ENCODE measurements at places on chromosomes 1 and 21.
A peak's percentile ranks its signal among the peaks of the same experiment; 100 is the strongest.

DNA sequence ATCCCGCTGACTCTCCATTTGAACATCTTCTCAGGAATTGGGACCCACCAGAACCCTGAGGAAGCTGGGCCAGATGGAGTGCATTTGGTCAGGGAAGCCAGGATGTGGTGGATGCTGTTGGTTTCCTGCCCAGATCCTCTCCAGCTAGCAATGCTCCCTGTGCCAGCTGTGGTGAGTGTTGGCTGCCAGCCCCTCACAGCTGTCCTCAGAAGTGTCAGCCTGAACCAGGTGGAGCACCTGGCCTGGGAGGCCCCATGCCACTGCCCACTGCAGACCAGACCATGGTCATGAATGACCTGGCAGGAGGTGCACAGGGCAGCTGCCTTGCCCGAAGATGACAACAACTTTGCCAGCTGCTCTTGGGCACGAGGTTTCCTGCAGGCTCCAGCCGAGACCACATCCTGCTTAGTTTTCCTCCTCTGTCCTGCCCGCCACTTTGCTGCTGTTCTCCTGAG lies 54.4 kb downstream of the PRSS38 start:
- DNase-seq = no peak

GRCh38 chr1:207331354-207332313 lies 10.2 kb downstream of the CD55 start:
- DNase-seq = no peak

GRCh38 chr1:68100571-68100970 lies 50.1 kb upstream of the DIRAS3 start:
- no peak for DNase-seq

DNA sequence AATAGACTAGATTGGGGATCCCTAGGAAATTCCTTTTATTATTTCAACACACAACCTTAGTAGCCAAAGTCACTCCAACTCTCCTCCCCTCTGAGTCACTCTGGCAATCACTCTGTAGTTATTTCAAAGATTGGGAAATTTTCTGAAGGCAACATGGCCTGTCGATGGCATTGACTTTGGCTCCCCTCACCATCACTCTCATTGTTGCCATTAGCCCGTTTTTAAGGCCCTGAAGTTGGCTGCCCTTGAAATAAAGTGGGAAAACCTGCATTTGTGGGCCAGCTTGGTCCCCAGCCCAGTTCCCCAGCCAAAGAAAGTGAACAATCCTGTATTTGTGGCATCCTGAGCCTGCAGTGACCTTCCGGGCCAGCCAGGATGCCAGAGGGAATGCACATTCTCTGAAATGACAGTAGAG lies 52.5 kb downstream of the CDC7 start:
- no peak for DNase-seq

- DNase-seq = no peak
Observed at GRCh38 chr1:91731815-91732214, 154.1 kb downstream of the TGFBR3 start.

DNA sequence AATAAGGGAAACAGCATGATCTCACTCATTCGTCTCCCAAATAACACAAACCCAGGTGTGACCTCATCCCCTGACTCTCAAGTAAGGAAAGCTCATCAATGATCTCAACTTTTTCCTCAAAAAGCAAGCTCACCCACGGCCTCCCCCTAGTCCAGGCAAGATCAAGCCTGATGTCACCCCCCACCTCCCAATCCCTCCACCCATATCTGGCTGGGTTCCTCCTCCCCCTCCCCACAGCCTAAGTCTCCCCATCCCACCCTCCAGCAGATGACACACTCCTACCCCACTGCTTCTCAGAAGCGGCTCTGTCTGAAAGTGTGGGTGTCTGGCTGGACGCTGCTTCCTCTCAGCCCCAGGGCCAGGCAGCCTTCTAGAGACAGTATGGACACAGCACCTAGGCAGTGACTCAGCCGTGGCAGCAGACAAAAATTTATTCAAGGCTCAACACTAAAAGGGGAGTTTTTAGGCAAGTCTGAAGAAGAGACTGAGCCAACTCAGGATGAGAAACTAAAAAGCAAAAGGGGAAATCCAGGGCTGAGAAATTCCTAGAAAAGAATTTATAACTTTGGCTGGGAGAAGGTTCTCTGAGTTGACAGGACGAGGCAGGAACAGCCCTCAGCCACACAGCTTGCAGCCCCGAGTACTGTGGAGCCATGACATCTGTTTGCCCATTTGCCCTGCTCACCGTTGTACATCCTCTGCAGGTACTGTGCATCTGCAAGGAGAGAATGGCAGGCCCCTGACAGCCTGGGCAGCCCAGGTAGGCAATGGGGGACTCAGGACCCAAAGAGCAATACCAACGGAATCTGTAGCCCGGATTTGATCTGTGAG lies 81.6 kb upstream of the LRRC8D start:
- DNase-seq = no peak

DNA sequence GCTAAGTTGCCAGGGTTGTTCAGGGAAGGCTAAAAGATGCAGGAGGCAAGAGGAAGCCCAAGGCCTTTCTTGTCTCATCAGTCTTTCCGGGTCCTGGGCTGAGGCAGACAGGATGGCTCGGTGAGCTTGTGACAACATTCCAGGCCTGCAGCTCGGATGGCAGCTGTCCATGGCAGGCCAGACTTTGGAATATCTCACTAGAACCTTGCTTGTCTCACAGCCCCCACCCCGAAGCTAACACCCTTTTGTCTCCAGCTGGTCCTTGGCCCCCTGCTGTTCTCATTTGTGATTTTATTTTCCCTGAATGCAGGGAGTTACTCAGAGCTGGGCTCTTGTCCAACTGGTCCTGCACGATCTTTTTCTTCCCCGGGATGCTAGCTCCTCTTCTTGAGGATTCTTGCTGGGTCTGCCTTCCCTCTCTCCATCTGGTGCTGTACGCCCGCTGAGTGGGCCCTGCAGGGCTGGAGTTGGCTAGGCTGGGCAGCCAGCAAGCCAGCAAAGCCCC lies 477.2 kb upstream of the CAMK1G start:
- peak; percentile 67 for DNase-seq

- no peak for DNase-seq
Observed at GRCh38 chr1:52416811-52417210, 12.4 kb downstream of the PRPF38A start.

DNA sequence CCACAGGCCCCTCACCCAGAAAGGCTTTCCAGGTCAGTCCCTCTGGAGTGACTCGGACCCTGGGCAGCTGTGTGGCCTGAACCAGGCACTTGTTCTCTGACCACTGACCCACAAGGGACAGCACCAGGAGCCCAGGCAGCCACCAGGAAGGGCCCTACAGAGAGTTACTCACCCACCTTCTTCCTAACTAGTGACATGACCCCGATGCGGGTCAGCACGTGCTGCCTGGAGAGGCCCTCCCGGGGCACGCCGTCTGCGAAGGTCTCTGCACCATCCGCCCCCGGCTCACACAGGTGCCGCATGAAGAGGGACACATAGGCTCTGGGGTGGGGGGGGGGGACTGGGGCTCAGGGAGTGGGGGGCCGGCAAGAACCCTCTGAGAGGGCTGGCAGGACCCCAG lies 55.8 kb downstream of the CHD5 start:
- DNase-seq = no peak

GRCh38 chr1:14506471-14507255 lies 91.8 kb upstream of the KAZN start:
- no peak for DNase-seq

GRCh38 chr1:18511874-18512150 lies 31.1 kb downstream of the KLHDC7A start:
- DNase-seq = no peak

- DNase-seq = no peak
Observed at GRCh38 chr1:242057745-242058115, 58.8 kb upstream of the MAP1LC3C start.

DNA sequence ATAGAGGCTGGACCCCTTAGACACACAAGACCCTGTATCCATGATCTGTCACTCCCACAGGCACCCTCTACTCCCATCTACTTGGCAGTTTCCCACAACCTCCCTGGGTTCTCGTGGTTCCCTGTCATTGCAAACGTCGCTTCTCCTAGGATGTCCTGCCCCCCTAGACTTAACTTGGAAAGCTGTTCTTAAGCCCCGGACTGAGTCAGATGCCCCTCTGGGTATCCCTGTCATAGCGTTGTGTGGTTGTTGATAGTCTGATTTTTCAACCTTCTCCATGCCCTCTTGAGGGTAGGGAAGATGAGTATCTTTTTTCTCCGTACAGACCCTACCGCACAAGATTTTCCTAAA lies 11.8 kb downstream of the RCC1 start:
- DNase-seq = no peak

GRCh38 chr1:200399860-200400259 lies 10.0 kb downstream of the ZNF281 start:
- DNase-seq = no peak

DNA sequence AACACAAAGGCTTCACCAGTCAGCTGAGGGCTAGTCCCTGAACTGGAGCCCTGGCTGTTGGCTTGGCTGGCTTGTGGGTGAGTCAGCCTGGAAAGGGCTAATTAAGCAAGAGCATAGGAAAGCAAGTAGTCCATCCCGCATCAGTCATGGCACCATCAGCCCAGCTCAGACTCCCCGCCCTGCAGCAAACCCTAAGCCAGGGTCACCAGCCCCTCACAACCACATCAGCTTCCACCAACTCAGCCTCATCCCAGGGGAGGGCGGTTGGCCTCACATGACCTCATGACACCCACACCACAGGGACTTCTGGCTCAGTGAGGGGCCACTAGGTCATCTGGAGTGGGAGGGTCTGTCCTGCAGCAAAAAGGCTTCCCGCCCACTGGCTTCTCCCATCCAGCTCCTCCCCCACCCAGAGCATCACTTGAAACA lies 7.0 kb upstream of the SPATC1L start:
- no peak for DNase-seq

DNA sequence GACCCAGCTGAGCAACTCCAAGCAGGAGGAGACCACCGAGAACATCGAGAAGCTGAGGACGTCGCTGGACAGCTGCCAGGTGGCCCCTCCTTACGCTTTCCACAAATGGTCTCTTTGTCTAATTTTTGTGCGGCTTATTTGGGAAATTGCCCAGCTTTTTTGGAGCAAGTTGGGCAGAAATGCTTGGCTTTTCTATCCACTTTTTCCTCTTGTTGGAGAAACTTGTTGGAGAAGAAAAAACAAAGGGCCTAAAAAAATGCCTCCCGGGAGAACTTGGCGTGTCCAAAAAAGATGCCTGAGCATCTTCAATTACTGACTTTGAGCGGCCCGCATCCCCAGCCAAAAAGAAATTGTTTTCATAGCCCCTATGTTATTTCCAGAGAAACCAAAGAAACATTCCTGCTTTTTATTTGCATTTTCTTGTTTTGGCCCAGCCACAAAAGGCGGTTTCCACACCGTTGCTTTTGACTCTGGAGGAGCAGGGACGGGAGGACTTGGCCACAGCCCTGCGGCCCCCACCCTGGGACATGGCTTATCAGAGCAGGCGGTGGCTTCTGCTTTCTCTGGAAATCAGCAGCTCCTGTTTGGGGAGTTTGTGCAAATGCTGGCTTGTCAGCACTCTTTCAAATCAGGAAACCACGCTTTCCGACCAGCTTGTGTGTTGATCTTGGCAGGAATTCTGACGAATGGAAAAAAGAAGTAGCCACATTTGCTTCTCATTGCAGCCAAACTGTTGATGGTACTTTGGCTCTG lies 81.2 kb upstream of the EFHD2 start:
- peak; percentile 38 for DNase-seq

DNA sequence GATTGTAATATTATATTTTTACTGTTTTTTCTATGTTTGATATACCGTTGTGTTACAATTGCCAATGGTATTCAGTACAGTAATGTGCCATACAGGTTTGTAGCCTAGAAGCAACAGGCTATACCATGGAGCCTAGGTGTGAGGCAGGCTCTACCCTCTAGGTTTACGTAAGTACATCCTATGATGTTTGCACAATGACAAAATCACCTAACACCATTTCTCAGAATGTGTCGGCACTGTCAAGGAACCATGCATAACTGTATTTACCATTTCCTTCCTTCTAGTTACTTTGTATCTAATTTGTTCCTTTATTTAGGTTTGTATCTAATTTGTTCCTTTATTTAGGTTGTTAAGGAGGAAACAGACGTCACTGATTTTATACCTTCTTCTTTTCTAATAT lies 9.9 kb downstream of the NPHP4 start:
- no peak for DNase-seq

DNA sequence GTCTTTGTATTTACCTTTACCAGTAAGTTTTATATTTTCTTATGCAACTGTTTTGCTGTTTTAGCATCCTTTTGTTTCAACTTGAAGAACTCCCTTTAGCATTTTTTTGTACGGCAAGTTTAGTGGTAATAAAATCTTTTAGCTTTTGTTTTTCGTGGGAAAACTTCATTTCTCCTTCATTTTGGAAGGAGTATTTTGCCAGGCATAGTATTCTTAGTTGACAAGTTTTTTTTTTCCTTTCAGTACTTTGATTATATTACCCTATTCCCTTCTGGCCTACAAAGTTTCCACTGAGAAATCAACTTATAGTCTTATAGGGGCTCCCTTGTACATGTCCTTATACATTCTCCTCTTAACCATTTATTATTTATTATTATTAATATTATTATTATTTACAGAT lies 22.6 kb upstream of the SOD1 start:
- DNase-seq = no peak

DNA sequence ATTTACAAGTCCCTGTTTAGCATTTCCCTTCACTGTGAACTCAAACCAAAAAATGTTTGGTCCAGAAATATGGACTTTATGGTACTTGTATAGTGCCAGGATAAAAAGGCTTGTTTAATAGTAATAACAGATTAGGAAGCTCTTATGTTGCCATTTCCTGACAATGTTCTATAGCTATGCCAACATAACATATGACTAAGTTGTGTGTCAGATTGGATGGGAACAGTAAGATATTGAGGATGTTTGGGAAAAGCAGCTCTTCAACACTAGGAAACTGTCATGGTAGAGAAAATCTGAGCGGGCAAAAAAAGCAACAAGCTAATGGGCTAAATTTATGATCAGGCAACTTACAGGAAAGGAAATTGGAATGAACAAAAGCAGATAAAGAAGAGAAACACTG lies 287.1 kb upstream of the ADGRL4 start:
- no peak for DNase-seq

- DNase-seq = no peak
Observed at GRCh38 chr21:43701936-43702784, 16.8 kb upstream of the PDXK start.

DNA sequence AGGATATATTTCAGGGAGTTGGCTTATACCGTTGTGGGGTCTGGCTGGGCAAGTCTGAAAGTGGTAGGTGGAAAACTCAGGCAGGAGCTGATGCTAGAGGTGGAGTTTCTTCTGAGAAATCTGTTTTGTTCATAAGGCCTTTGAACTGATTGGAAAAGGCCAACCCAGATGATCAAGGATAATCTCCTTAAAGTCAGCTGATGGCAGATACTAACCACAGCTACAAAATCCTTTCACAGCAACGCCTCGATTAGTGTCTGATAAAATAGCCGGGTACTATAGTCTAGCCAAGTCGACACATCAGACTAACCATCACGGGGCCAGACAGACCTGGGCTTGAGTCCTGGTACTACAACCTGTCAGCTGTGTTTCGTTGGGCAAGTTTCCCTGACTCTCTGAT lies 21.4 kb downstream of the OPRD1 start:
- DNase-seq = no peak

Measured in cerebellar nuclear complex (tissue), 1 donor.